ENCODE measurements at places on chromosomes 1 and 21.

DNA sequence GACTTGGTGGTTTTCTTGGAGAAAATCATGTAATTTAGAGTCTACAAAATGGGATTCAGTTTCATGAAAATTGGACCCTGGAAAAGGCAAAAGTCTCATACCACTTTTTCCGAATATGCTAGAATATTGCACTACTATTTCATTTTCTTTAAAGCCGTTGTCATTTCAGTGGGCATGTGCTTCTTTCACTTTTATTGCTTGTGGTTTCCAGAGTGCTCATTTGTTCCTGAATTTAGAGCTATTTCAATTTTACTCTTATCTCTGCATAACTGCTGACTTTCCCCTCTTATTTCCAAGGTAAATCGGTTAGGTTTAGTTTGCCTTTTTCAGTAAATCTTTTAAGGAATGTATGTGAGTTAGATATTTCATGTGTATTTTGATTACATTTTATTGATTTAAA, 11.6 kb downstream of the HHAT start:
- no peak for DNase-seq

DNA sequence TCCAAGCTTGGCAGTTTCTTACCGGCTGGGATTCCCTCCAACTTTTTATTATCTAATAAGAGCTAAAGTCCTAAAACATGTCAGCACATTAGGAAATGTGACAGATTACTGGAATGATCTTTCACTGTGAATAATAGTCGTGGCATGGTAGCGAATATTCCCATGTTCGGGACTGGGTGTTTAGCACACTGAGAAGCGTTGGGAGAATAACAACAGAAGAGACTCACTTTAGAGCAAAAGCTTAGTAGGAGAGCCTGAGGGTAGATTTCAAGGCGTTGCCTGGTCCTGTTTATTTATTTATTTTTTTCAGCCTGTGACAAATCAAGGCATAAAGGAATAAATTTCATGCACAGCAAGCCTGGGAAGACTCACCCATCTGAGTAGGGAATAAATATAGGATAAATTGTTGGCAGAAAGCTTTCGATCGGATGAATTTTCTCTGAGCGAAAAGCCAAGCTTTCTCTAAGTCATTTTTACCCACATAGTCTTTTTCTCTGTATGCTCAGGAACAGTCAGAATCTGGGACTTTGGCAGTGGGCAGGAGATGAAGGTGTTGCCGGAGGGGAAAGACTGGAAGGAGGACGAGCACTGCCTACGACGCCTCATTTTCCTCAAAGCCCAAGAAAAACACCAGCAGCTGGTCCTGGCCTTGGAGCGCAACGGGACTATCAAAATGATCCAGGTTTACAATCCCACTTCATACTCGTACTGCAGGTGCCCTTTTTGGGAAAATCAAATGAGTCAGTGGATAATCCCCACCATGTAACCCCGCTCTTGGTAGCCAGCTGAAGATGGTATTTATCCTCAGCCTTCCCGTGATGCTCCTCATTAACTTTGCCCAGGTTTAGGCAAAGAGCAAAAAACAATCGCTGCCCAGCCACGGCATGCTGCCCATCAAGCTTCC, 97.2 kb downstream of the WDR64 start:
- DNase-seq: no peak

DNA sequence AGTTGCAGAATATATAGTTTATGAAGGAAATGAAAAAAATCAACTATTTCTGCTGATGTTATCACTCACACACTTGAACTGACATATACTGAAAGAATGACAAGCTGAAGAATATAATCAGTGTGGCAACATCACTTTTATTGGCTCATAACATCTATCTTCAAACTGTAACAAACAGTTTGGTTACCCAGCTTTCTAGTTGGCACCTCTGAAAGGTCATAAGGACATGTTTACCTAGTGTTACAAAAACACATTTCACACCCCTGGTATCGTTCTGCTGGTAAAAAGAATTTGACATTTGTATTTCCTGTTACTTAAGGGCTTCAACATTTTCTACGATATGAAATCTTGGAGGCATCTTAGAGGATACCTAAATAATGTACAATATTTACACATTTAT, 1267.0 kb upstream of the NCAM2 start:
- no peak for DNase-seq

- no peak for DNase-seq
Measured at GRCh38 chr1:116356673-116357072, 16.4 kb upstream of the ATP1A1 start.

GRCh38 chr1:246815693-246816270, 91.6 kb downstream of the SCCPDH start:
- no peak for DNase-seq

DNA sequence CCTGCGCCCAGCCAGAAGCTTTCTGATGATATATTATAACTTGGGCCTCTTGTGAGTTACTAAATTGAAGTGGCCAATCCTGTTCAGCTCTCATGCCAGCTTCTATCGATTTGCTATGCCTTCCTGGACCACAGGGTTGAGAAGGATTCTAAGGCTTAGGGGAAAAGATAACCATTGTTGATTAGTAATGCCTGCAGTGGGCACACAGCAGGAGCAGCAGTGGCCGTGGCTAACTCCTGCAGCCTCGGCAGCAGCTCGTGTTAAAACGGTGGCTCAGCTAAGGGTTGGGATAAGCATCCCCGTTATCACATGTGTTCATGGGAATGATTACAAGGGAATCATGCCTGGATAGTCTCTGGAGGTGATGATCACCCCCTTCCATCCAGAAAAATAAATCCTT, 20.5 kb upstream of the KCNE2 start:
- DNase-seq: no peak

- peak; percentile 83 for DNase-seq
Measured at GRCh38 chr1:222618001-222618879, at the start of gene MIA3. Gene MIA3, plus strand, starts transcription at chr1:222618097. Its CDS starts 14 bp downstream, at chr1:222618111.

DNA sequence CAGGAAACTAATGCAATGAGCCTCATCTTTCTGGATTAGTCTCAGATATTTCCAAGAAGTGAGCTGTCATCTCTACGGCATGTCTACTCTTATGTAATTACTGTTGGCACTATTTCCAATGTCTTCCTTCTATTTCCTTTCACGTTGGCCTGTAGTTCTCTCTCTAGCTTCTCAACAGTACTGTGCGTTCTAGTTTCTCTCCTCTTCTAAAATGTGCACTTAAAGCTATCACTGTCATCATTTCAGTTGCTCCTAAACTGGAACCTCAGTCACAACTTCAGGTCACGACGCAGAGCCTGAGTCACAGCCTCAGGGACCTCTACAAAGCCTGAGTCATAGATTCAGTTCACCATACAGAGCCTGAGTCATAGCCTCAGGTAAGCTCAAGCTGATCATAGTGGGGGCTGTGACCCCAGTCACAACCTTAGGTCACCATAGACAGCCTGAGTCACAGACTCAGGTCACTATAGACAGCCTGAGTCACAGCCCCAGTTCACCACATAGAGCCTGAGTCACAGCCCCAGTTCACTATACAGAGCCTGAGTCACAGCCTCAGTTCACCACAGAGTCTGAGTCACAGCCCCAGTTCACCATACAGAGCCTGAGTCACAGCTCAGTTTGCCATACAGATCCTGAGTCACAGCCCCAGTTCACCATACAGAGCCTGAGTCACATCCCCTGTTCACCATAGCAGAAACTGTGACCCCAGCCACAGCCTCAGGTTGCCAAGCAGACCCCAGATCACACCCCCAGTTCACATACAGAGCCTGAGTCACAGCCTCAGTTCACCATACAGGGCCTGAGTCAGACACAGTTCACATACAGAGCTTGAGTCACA, 13.0 kb downstream of the WNT9A start:
- peak; percentile 70 for DNase-seq

DNA sequence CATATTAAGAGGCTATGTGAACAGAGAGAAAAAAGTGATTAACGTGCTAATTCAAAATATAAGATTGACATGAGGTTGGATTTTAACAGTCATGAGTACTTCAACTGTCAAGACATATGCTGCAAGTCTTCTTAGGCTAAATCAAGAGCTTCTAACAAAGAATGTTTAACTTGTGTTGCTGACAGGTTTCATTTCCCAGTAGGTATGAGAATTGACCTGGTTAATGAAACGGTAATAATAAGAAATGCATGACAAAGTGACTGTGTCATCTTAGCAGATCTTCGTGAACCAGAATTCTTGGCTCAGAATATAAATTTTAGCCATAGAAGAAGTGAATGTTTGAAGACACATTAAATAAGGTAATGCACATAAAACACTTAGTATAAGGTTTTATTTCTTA, 132.6 kb upstream of the PTGFR start:
- DNase-seq: no peak
